ENCODE measurements at places on chromosomes 3 and 15.

- DNase-seq: peak; percentile 76
These were observed 65.8 kb downstream of the SMARCC1 start for GRCh38 chr3:47715928-47716327.

- DNase-seq: no peak
These were observed 78.7 kb upstream of the TGFBR2 start for GRCh38 chr3:30527720-30528119.

- no peak for DNase-seq
These were observed 57.1 kb downstream of the CCDC33 start for GRCh38 chr15:74293021-74293810.

DNA sequence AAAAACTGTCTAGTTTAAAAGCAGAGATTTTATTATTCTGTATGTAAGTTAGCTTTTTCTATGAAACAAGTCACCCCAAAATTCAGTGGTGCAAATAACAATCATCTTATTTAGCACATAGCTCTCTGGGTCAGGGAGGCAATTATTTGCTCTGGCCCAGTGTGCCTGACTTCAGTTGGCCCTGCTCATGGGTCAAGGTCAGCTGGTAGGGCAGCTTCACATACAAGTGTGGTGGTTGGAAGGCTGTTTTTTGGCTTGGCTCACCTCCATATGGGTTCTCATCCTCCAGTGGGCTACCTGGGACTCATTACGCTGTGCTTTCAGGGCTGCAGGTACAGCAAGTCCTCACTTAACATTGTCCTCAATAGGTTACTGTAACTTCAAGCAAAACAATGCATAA is 228.6 kb downstream of the NR2F2 start:
- no peak for DNase-seq

DNA sequence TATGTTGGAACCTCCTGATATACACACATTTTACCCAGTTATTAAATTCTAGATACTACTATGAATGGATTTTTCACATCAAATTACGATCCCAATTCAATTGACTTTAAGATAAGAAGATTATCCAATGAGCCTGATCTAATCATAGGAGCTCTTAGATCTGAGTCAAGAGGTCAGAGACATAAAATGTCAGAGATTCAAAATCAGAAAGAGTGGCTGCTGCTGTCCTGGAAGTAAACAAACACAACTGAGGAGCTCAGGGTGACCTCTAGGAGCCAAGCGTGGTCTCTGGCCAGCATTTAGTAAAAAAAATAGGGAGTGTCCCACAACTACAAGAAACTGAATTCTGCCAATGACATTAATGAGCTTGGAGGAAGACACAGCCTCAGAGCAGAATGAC is 557.1 kb upstream of the CBLB start:
- DNase-seq: no peak

DNA sequence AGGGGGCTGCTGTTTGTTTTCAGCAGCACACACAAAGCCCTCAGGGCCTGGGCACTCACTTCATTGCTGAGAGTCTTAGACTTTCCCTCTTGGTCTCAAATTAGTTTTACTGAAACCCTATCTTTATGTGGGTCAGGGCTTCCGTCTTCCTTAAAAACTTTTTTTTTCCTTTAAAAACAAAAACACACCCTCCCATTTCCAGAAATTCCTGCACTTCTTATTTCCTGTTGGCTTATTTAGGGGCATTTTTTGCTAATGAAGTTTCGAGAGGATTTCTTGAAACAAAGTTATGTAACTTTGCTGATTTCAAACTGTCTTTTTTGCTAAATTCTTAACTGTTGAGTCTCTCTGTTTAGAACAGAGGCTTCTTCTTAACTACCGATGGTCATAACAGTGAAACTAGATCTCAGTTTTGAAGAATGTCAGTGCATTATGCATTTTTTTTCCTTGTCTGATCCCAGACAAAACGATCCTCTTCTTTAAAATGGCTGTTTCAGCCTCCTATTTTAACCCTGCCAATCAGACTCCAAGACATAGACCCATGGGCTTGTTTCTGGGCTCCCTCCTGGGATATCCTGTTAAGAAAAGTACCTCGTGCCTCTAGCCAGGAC is 23.3 kb downstream of the ANAPC13 start:
- no peak for DNase-seq

GRCh38 chr3:50155491-50155878 is 361 bp downstream of the SEMA3F start:
- DNase-seq: no peak

GRCh38 chr3:21484057-21484827 is 266.8 kb downstream of the ZNF385D start:
- peak; percentile 78 for DNase-seq
